ENCODE measurements at places on chromosomes 7 and 10. TPM values are rescaled to one million over a fixed set of nuclear protein-coding genes. Genes with fewer than 3 reads are reported as not detected.

ASIC3 gene
- total RNA-seq = 5.3 TPM

WIPF3 gene
- total RNA-seq = not detected

SMKR1 gene
- total RNA-seq = 4.0 TPM

GIMAP2 gene
- total RNA-seq = 117 TPM

CPED1 gene
- not detected for total RNA-seq

MRC1 gene
- total RNA-seq = not detected

Measured in activated naive CD4-positive, alpha-beta T cell treated with anti-CD3 and anti-CD28 coated beads, Interleukin-2, amount 10 ng/mL, durations not matched to agents 5 hours and 36 hours (primary cell).